ENCODE measurements at places on chromosomes 13 and 19.

GRCh38 chr13:87080100-87080779 lies 590.9 kb upstream of the SLITRK5 start:
- no peak for DNase-seq

DNA sequence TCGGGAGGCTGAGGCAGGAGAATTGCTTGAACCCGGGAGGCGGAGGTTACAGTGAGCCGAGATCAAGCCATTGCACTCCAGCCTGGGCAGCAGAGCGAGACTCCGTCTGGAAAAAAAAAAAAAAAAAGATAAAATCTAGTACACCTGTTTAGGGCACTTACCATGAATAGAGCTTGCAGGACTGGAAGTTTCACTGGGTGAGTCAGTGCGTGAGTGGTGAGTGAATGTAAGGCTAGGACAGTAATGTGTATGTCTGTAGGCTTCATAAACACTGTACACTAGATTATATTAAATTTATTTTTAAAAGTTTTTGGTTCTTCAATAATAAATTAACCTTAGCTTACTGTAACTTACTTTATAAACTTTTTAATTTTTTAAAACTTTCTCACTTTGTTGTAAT lies 22.9 kb downstream of the PPP5C start:
- no peak for DNase-seq

GRCh38 chr19:39953915-39954314 lies 17.1 kb upstream of the PSMC4 start:
- no peak for DNase-seq

- no peak for DNase-seq
These were observed 447.3 kb downstream of the GPC6 start for GRCh38 chr13:93673885-93674284.

- DNase-seq, result no peak
These were observed 752.7 kb upstream of the GPC6 start for GRCh38 chr13:92473765-92474475.

- DNase-seq, result no peak
These were observed 4.8 kb upstream of the IFI30 start for GRCh38 chr19:18168673-18169381.

DNA sequence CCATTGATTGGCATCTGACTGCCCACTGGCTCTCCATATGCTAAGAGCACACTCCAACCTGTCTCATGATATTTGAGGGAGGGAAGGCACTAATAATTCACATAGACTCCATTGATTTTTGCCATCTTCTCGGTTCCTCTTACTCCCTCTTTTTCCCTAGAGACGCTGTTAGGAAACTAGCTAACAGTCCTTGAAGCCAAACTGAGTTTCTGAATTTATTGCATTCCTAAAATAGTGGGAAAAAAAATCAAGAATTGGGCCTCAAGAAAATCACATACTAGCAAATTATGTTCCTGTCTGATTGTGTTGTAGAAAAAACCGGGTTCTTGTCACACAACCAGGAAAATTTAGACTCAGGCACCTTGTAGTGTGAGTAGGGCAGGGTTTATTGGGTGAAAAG lies 86.4 kb upstream of the SLC7A1 start:
- no peak for DNase-seq

DNA sequence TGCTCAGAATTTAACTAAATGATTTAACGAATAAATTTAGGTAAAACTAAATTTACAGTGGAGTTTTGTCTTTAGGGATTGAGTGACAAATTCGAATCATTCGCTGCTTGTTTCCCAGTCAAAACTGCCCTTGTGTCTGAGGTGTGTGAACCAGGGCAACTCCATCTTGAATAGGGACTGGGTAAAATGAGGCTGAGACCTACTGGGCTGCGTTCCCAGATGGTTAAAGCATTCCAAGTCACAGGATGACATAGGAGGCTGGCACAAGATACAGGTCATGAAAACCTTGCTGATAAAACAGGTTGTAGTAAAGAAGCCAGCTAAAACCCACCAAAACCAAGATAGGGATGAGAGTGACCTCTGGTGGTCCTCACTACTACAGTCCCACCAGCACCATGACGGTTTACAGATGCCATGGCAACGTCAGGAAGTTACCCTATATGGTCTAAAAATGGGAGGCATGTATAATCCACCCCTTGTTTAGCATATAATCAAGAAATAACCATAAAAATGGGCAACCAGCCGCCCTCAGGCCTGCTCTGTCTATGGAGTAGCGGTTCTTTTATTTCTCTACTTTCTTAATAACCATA lies 10.2 kb upstream of the ANKRD10 start:
- DNase-seq, result no peak

GRCh38 chr13:41648314-41648935 lies 191.1 kb downstream of the RGCC start:
- DNase-seq, result no peak

- DNase-seq, result no peak
These were observed 10.4 kb downstream of the LILRB4 start for GRCh38 chr19:54673222-54673621.

- no peak for DNase-seq
These were observed 6.6 kb downstream of the STARD13 start for GRCh38 chr13:33278913-33279312.

DNA sequence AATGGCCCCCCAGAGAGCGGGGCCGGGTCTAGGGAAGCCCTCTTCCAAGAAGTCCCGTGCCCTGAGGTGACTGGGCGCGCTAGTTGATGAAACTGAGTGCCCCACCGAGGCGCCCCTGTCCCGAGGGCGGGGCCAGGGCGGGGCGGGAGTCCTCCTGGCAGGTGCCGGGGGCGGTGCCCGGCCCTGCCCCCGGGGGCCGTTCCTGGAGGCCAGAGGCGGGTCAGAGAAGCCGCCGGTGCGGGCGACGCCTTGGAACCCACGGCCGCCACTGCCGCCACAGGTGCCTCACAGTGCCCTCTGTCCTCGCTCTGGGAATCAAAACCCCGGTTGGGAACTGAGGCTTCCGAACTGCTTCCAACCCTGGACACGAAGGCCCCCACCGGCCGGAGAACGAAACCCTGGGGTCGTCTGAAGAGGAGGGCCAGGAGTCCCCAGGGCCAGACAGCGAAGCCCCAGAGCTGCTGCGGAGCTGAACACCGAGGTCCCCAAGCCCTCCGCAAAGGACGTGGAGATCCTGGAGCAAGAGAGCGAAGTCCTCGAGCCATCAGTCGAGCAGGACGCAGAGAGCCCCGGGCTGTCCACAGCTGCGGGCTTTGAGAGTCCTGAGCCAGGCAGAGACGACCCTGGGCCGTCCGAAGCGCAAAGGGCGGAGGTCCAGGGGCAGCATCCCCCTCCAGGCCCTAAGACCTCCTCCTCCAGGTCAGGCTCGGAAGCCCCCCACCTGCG lies at the start of gene MISP3:
Gene MISP3 (plus strand): TSS at position 252 of the 726 bp plus-strand sequence. CDS start 524 bp downstream, outside the sequence.
- DNase-seq, result no peak

DNA sequence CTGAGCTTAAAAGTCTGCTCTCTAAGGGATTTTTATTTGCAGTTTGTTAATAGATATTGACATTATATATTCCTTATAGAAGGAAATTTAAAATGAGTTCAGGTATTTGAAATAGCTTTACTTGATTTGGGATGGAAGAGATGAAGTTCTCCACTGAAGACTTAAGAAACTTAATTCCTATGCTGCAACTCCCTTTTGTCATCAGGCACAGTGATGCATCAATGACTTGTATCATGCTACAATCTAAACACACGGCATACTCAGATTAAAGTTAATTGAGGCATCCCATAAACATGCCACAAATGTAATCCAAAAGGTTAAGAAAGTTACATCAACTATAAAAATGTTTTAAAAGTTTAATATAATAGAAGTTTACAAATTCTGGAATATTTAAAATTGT lies 109.0 kb downstream of the STARD13 start:
- no peak for DNase-seq

GRCh38 chr19:47720669-47721422 lies 7.6 kb downstream of the EHD2 start:
- no peak for DNase-seq

DNA sequence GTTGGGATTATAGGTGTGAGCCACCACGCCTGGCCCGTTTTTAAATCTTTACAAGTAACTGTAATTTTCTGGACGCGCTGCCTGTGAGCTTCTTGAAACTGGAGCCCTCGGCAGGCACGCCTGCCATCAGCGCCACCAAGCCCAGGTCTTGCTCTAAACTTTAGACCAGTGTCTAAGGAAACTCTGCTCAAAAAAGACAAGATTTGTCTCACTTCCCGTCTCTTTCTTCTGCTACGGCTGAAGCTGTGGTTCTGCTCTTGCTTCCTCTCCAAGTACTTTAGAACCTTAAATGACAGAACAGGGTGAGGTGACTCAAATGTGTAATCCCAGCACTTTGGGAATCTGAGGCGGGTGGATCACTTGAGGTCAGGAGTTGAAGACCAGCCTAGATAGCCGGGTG lies 24.9 kb downstream of the RCN3 start:
- DNase-seq, result no peak

DNA sequence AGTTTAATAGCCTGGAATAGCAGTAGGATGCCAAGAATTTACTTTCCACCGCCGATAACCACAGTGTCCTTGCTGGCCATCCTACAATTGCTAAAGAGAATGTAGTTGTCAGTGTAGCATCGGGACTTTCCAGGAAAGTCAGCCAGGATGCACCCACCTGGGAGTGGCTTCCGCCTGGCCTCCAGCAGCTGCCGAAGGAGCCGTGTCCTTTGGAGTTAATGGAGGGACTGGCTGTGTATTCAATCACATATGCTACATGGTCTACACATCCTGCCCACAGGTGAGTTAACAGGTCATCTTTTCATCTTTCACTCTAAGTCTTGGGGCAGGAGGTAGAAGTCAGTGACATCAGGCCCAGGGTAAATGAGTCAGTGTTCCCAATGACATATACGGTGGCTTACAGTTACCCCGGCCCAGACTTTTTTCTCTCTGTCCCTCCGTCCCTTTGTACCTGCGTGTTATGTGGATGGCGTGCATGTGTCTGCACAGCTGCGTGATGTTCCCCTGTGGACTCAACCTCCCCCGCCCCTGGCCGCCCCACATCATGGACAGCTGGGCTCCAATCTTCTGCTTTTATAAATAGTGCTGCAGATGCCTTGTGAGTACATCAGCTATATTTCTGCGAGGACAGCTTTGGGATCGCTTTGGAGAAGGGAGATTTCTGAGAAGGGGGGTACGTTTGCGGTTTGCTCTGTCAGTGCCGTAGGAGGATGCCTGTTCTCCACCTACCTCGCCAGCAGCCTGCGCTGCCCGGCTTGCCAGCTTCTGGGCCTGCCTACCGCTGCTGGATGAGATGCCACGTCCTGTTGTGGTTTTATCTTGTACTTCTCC lies 63.1 kb downstream of the ATP11A start:
- no peak for DNase-seq

DNA sequence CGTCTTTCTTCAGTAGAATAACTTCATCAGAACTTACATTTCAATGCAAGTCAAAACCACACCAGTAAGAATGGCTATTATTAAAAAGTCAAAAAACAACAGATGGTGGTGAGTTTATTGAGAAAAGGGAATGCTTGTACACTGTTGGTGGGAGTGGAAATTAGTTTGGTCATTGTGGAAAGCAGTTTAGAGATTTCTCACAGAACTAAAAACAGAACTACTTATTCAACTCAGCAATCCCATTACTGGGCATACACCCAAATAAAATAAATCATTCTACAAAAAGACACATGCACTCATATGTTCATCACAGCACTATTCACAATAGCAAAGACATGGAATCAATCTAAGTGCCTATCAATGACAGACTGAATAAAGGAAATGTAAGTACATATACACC lies 231.2 kb downstream of the NHLRC3 start:
- no peak for DNase-seq

GRCh38 chr19:30447553-30447870 lies 75.3 kb downstream of the ZNF536 start:
- no peak for DNase-seq

GRCh38 chr13:37211487-37211886 lies 106.0 kb upstream of the CSNK1A1L start:
- DNase-seq, result no peak

DNA sequence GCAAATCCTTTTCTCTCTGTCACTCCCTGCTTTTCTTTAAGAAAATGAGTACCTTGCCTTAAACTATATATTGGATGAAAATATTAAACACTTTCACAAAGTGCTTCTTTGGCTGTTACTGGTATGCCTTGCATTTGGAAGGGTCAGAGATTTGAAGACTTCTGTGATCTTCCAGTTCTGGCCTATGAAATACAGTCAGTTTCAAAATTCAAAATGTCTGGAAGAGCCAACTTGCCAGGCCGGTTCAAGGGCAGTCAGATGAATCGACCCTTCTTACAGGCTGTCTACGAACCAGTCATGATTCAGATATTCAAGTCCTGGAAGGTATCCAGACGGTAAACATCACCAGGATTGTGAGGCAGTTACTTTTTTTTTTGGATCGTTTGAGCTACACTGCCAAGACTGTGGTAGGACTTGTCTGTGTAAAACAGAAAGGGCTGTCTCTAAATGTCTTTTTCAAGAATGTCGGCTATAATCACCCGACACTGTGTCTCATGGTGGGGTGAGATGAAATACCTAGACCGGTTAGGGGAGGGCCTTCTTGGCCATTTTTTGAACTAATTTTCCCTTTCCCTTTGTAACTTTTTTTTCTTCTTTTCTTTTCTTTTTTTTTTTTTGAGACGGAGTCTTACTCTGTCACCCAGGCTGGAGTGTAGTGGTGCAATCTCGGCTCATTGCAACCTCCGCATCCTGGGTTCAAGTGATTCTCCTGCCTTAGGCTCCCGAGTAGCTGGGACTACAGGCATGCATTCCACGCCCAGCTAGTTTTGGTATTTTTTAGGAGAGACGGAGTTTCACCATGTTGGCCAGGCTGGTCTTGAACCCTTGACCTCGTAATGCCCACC lies 11.2 kb downstream of the ACTN4 start:
- DNase-seq, result peak; percentile 98

GRCh38 chr13:41409611-41410010 lies 47.7 kb upstream of the RGCC start:
- no peak for DNase-seq

- no peak for DNase-seq
These were observed 18.1 kb downstream of the CDADC1 start for GRCh38 chr13:49265822-49266221.

DNA sequence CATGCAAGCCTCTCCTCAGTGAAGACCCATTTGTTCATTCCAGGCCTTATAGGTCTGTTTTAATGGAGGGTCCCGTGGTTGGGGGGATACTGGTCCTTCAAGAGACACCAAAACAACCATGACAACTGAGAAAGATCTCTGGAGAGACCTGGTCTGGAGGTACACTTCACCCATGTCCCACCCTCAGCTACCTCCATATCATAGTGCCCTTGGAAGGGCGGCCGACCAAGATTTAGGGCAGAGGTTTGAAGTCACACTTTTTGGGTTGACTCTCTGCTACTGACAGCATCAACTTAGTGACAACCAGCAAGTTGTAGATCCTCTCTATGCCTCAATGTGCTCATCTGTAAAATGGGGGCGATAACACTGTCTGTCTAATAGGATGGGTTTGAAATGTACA lies 177.3 kb downstream of the TSHZ3 start:
- DNase-seq, result no peak

DNA sequence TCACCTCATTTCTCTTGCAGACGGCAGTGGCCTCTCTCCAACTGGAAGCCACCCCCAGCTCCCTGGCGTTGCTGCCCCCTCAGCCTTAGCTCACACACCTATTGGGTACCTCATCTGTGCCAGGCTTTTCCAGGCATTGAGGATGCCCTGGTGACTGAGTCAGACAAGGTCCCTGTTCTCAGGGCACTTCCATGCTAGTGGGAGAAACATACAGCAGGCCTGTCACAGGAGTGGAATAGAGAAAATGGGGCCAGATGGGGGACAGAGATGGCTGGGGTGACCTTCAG lies 33.9 kb downstream of the CAPN12 start:
- DNase-seq, result no peak
